ENCODE measurements at places on chromosomes 16 and 17. TPM values are rescaled to one million over a fixed set of nuclear protein-coding genes. Genes with fewer than 3 reads are reported as not detected.
A peak's percentile ranks its signal among the peaks of the same experiment; 100 is the strongest.

TEKT5 gene
- not detected for total RNA-seq

WNT9B gene
- total RNA-seq = 0.80 TPM

FOXN1 gene
- 0.15 TPM for total RNA-seq

HS3ST3B1 gene
- total RNA-seq = 3.4 TPM

ITGA3 gene
- total RNA-seq = 162 TPM

DPEP2 gene
- 29.5 TPM for total RNA-seq

TAT gene
- total RNA-seq = not detected

NGFR gene
- total RNA-seq = 2.3 TPM

KRT20 gene
- not detected for total RNA-seq

SLC22A31 gene
- 132 TPM for total RNA-seq

DNA sequence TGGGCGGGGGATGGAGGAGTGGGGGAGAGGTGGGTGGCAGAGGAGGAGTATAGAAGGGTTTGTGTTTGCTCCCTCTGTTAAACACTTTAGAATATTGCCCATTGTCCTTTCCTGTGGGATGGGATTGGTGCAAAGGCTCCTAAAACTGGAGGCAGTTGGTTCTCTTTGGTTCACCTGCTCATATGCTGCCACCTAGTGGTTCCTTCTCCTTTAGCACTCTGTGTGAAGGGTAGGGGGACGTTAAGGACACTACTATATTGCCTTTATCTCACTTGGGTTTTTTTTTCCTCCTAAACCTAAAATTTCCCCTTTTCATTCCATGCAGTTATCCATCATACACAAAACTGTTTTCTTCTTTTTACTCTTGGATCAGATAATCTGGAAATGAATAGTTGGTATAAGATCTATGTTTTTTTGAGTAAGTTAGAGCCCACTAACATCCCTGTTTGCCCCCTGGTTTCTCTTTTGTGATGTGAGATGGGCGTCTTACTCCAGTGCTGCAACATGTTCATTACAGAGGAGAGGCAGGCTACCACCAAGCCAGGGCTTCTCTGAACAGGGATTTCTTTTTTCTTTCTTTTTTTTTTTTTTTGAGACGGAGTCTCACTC lies 23.8 kb downstream of the SNX11 start:
- H3K4me3 ChIP-seq = no peak overlapping the region
- H3K36me3 ChIP-seq = no peaks in the 10 kb centered on the region
- no peak overlapping the region for H3K27ac ChIP-seq

DNA sequence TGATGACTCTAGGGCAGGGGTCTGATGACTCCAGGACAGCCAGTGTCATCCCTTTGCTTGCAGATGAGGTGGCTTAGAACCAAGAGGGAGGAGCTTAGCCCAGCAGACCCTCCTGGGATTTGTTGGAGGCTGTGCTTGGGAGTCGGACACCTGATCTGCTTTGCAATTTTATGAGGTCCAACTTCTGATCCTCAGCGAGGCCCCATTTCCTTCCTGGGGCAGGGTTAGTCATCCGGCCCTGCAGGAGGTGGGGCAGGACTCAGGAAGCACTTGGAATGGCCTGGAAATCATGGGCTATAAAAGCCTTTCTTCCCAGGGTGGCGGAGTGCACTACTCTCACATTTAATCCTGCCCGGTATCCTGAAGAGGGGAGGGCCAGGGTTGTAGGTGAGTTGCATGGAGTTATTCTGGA lies 168.5 kb downstream of the MSI2 start:
- no peak overlapping the region for H3K4me3 ChIP-seq
- peaks cover 3% of the 10 kb centered on the region for H3K4me1 ChIP-seq
- H3K27ac ChIP-seq = no peak overlapping the region
- no peaks in the 10 kb centered on the region for H3K27me3 ChIP-seq
- H3K36me3 ChIP-seq = no peaks in the 10 kb centered on the region

DNA sequence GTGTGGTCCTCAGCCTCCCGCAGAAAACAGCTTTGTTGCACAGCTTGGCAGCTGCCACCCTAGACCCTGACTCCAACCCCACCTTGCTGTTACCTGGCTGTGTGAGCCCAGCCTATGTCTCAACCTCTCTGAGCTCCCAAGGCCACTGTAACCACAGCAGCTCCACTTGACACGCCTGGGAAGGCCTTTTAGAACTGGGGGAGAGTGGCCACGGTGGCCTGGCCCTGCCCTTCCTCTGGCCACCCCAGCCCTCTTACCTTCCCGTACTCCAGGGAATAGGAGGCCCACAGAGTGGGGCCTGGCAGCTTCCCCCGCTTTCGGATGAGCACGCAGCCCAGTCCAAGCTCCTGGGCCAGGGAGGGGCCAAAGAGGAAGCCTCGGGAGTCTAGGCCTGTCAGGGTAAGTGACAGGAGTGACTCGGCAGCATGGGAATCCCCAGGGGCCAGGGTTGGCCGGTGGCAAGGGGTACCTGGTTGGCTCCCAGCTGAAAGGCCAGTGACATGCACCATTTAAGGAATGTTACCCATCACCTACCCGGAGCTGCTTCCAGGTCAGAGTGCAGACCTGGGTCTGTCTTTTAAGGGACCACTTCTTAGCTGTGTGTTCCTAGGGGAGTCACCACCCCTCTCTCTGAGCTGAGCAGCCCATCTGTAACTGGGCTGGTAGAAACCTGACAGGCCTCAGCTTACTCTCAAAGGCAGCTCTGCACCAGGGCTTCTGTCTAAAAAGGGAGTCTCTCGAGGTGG lies 1.4 kb downstream of the APRT start:
- H3K27ac ChIP-seq = peak overlapping the region; percentile 95
- peak overlapping the region; percentile 94 for H3K4me3 ChIP-seq
- H3K36me3 ChIP-seq = peaks cover 14% of the 10 kb centered on the region
- peaks cover 31% of the 10 kb centered on the region for H3K4me1 ChIP-seq
- H3K27me3 ChIP-seq = no peaks in the 10 kb centered on the region

DNA sequence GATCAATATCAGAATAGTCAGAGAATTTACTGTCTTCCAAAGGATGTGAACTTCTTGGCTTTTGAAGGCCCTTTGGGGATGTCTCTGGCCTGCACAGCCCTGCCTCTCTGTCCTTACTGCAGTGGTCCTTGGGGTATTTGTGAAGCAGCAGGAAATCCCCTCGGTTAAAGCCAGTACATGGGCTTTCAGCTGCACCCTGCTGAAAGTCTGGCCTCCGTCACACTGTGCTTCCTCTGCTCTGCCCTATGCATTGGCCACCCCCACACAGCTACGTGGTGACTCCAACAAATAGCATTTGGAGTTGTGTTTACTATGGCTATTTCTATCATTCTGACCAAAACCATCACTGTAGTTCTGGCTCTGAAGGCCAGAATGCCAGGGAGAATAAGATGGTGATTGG lies 21.2 kb downstream of the SYCE1L start:
- no peak overlapping the region for H3K4me3 ChIP-seq
- H3K36me3 ChIP-seq = no peaks in the 10 kb centered on the region
- peaks cover 2% of the 10 kb centered on the region for H3K27me3 ChIP-seq
- no peak overlapping the region for H3K27ac ChIP-seq
- no peak for DNase-seq
- no peaks in the 10 kb centered on the region for H3K4me1 ChIP-seq

DNA sequence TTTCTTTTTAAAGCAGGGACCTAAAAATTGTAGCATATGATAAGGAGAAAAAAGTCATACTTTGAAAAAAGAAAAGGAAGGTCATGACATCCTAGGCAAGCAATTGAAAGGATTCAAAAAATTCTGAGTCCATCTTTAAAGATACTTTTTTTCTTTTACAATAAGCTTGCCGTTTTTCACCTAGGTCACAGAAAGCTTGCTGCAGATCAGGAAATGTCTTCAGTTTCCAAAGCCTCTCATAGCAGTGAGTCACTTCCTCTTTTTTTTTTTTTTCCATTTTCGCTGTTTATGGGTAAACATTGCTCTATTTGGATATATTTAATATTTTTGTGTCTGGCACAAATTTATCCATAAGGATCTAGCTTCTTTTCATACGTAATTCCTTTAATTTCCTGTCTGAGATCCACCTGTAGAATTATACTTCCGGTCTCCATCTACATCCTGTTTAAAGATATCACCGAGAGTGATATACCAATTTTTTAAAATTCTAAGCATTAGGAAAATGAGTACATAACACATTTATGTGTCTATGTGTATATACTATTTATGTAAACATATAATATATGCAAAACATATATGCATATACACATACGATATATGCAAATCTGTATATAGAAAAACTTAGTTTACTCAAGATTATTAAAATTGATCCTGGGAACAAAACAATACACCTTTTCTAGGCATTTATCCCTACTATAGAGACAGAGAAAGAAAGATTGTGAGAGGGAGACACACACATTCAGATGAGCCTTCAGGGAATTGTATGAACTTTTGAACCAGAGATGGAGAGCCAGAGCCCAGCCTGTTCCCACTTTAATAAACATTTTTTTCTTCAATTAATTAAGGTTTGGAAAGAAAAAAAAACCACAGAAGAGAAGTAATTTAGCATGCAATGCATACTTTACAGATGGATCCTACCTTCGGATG lies 134.4 kb downstream of the SKAP1 start:
- DNase-seq = no peak
- H3K36me3 ChIP-seq = no peaks in the 10 kb centered on the region

- peaks cover 42% of the 10 kb centered on the region for H3K4me1 ChIP-seq
- peaks cover 10% of the 10 kb centered on the region for H3K27me3 ChIP-seq
- peak; percentile 28 for DNase-seq
- no peaks in the 10 kb centered on the region for H3K36me3 ChIP-seq
These were observed 7.8 kb downstream of the CA4 start for GRCh38 chr17:60157487-60158040.

- no peak overlapping the region for H3K4me3 ChIP-seq
- no peak for DNase-seq
- no peak overlapping the region for H3K27ac ChIP-seq
- no peaks in the 10 kb centered on the region for H3K27me3 ChIP-seq
- H3K4me1 ChIP-seq = no peaks in the 10 kb centered on the region
These were observed 14.7 kb downstream of the RNF43 start for GRCh38 chr17:58402679-58403078.

- no peak for DNase-seq
- no peaks in the 10 kb centered on the region for H3K36me3 ChIP-seq
- no peak overlapping the region for H3K27ac ChIP-seq
- no peaks in the 10 kb centered on the region for H3K27me3 ChIP-seq
- no peaks in the 10 kb centered on the region for H3K4me1 ChIP-seq
- no peak overlapping the region for H3K4me3 ChIP-seq
These were observed 380.0 kb upstream of the XYLT1 start for GRCh38 chr16:17850581-17851250.

DNA sequence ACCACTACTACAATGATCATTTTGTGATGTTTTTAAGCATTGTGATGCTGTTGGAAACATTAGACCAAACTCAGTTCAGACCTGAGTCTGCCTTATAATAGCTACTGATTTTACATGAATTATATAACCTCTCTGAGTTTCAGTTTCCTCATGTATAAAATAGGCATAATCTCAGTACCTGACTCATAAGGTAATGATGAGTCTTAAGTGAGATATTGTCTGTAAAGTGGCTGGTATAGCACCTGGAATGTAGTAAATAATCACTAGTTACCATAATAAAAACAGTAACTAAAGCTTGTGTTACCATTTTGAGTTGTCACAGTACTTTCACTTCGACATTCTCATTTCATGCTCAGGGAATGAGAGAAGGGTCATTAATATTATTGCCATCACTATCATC lies 381.5 kb upstream of the SALL1 start:
- H3K27me3 ChIP-seq = no peaks in the 10 kb centered on the region
- no peak overlapping the region for H3K27ac ChIP-seq
- H3K4me1 ChIP-seq = no peaks in the 10 kb centered on the region
- H3K4me3 ChIP-seq = no peak overlapping the region
- no peak for DNase-seq

DNA sequence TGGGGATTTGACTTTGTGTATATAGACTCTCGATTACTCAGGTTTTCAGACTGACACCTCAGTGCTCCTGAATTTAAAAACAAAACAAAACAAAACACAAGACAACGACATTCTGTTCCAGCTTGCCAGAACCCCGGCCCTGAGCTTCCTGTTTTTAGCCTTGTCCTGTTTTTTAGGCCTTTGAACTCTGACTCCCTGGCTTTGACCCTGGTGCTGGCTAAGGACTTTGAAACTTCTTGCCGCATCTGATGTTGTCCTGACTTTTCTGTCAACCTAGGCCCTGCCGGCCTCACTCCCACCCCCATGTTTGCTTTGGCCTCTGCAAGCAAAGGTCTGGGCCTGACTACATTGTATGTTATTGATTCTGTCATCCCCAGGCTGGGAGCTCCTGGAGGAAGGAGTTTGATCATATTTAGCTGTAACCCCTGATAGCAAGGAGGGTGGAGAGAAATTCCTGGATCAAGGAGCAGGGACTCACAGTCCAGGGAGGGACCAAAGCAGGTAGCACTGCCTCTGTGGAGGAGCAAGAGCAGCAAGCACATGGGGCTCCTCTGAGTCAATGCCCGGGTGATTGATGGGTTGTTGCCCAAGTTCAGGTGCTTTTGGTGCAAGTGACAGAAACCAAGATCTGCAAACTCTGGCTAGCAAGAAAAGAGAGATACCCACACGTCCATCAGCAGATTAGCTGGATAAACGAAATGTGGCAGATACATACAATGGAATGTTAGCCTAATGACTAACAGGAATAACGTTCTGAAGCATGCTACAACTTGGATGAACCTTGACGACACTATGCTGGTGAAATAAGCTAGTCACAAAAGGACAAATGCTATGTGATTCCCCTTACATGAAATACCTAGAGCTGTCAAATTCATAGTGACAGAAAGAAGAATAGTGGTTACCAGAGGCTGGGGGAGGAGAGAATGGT lies 7.7 kb downstream of the CCL16 start:
- H3K27me3 ChIP-seq = no peaks in the 10 kb centered on the region
- peaks cover 15% of the 10 kb centered on the region for H3K4me1 ChIP-seq
- no peak overlapping the region for H3K4me3 ChIP-seq
- H3K27ac ChIP-seq = peak overlapping the region; percentile 24
- H3K36me3 ChIP-seq = no peaks in the 10 kb centered on the region

- H3K27me3 ChIP-seq = no peaks in the 10 kb centered on the region
- H3K27ac ChIP-seq = no peak overlapping the region
- peaks cover 21% of the 10 kb centered on the region for H3K36me3 ChIP-seq
- DNase-seq = peak; percentile 87
- no peak overlapping the region for H3K4me3 ChIP-seq
These were observed 40.7 kb downstream of the ZDHHC7 start for GRCh38 chr16:84970447-84971127.

- no peak overlapping the region for H3K27ac ChIP-seq
- peaks cover 3% of the 10 kb centered on the region for H3K27me3 ChIP-seq
- peaks cover 9% of the 10 kb centered on the region for H3K36me3 ChIP-seq
- H3K4me1 ChIP-seq = peaks cover 36% of the 10 kb centered on the region
- H3K4me3 ChIP-seq = no peak overlapping the region
These were observed 1.3 kb upstream of the SLC46A1 start for GRCh38 chr17:28407130-28407973.

DNA sequence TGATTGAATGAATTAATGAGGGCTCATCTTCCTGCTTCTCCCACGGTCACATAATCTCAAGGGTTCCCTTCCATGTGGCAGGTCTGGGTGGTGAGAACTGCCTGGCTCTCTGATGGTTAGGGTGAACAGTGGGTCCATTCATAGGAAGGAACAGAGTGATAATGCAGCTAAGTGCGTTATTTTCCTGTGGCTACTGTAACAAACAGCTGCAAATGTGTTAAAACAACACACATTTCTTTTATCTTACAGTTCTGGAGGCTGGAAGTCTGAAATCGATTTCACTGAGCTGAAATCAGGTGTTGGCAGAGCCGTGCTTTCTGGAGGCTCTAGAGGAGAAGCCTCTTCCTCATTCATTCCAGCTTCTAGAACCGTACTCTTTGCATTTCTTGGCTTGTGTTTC lies 95.3 kb downstream of the BMERB1 start:
- no peak overlapping the region for H3K4me3 ChIP-seq
- no peak for DNase-seq
- H3K27ac ChIP-seq = no peak overlapping the region

GRCh38 chr16:84717484-84717883 lies 17.7 kb downstream of the USP10 start:
- H3K4me1 ChIP-seq = peaks cover 14% of the 10 kb centered on the region
- no peak overlapping the region for H3K4me3 ChIP-seq
- peaks cover 10% of the 10 kb centered on the region for H3K36me3 ChIP-seq
- no peak for DNase-seq
